ENCODE measurements at places on chromosomes 4 and X.

- DNase-seq, result no peak
Observed at GRCh38 chrX:38636949-38637819, 75.8 kb downstream of the TSPAN7 start.

GRCh38 chrX:119343856-119344255 is 55.3 kb upstream of the SLC25A43 start:
- DNase-seq, result no peak

GRCh38 chr4:89868999-89869589 is 25.6 kb upstream of the MMRN1 start:
- peak; percentile 11 for DNase-seq

DNA sequence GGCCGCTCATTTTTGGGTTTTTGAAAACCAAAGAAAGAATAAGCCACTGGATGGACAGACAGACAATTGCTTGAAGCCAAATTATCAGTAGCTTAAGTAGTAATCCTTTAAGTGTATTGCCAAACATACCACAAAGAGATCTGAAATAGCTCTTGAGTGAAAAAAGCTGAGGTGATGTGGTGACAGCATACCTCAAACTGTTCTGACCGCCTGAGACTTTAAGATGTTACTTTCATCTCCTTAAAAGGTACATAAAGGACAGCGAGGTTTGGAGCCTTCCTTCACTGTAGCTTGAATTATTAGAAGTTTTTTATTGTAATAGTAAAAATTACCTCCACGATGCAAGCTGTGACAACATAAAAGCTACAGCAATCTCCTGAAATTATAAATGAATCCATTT is 271.5 kb upstream of the FAM241A start:
- no peak for DNase-seq

DNA sequence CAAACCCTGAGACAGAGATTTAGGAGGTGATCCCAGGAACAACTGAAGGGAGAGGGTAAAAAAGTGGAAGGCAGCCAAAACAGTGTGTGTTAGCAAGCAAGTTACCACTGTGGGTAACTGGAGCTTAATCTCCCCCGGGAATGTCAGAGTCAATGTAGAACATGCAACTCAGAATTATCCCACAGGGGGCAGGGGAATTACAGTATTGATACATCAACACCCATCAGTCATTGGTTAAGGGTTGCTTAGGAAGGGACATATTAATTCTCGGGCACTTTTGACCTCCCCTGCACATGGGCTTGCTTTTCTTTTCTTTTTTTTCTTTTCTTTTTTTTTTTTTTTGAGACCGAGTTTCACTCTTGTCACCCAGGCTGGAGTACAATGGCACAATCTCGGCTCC is 29.3 kb downstream of the CXorf58 start:
- DNase-seq, result no peak

GRCh38 chrX:371907-372306 is 14.8 kb downstream of the PPP2R3B start:
- no peak for DNase-seq

DNA sequence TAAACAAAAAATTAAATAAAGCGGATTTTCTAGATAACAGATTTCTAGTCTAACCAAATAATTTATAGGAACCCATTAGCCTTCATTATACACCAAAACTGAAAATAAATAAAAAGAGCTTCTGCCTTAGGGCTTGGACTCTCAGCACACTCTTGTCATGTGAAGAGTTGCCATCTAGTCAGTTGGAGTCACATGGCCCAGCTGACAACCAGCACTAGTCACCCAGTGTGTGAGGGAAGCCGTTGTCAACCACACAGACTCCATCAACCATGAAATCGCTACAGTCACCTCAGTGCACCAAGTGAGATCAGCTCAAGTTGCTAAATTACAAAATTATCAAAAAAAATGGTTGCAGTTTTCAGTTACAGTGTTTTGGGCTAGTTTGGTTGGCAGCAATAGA is 470.0 kb downstream of the GASK1B start:
- no peak for DNase-seq

DNA sequence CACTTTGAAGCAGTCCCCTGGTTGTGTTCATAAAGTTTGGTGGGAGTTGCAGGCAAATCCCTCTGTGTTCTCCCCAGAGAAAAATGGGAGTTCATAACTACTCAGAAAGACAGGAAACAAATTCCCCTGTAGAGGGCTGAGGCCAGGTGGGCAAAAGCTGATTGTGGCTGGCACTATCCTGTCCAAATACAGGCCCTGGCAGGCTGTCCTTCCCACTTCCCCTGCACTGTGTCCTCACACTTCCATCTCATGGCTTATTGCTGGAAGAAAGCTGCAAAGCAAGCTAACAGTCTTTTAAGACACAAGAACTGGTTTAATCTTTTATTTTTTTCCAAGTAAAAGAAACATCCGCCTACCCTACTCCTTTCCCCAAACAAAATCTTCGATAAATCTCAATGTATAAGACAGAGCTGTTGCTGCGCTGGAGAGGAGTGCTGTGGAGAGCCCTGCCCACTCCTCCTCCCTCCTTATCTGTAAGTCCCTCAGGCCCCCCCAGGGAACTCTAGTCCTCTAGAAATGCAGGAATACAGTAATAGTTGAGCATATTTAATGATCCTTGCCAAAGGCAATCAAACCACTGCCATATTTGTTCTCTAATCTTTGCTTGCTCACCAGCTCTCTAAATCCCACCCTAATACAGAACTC is 14.0 kb downstream of the TAPT1 start:
- no peak for DNase-seq

- DNase-seq, result no peak
Observed at GRCh38 chr4:108335081-108335480, 166.3 kb upstream of the LEF1 start.

GRCh38 chr4:74095886-74096264 is 3.1 kb downstream of the CXCL2 start:
- no peak for DNase-seq

DNA sequence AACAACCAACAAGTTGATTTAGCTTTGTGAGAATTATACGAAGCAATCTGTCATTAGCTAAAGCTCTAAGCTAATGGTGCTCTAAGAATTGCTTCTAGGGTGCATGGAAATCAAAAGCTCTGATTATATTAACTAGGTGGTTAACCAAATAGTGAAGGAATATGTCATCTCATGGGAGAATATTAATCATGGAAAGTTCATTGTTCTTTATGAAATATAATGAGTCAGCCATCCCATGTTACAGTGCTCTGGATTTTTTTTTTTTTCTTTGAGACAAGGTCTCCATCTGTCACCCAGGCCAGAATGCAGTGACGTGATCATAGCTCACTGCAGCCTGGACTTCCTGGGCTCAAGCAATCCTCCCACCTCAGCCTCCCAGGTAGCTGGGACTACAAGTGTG is 10.5 kb downstream of the DCAF8L2 start:
- no peak for DNase-seq

- no peak for DNase-seq
Observed at GRCh38 chrX:152932144-152932543, 34.3 kb downstream of the ZNF185 start.

GRCh38 chr4:85919200-85919887 is 440.5 kb downstream of the MAPK10 start:
- no peak for DNase-seq

- no peak for DNase-seq
Observed at GRCh38 chrX:46040001-46040400, 505.2 kb downstream of the ZNF674 start.

DNA sequence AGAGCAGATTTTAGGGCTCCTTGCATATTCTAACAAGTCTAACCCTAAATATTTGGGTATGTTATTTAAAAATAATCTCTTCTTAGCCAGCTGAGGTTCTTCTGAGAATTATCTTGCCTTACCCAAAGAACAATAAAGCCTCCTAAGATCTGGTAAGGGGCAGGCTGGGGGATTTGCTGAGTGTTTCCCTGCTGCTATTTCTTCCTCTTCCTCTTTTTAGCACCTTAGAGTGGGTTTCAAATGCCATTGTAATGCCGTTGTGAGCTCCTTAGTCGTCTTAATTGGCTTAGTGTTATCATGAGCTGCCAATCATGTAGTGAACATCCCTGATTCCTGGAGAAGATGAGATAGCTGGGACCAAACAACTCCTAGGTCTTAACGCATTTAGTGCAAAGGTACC is 15.4 kb downstream of the STOX2 start:
- no peak for DNase-seq

- no peak for DNase-seq
Observed at GRCh38 chr4:76280488-76281441, 25.8 kb upstream of the STBD1 start.

GRCh38 chr4:23717528-23718248 is 172.2 kb downstream of the PPARGC1A start:
- DNase-seq, result peak; percentile 50

DNA sequence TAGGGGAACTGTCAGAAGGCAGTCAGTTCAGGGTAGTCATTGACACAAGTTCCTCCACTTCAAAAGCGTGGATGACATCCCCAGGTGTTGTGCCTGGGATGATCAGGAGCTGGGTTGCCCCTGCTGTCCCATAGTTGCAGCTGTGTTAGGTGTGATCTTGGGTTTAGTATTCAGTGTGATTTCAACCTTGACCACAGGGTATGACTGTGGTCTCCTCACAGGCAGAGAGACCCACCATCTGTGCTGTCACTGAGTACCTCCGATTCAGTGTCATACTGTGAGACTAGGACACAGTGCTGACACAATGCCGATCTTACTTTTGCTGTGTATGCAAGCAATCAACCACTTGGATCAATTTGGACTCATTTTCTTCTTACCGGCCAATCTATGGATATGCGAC is 25.2 kb downstream of the FOXR2 start:
- DNase-seq, result no peak

DNA sequence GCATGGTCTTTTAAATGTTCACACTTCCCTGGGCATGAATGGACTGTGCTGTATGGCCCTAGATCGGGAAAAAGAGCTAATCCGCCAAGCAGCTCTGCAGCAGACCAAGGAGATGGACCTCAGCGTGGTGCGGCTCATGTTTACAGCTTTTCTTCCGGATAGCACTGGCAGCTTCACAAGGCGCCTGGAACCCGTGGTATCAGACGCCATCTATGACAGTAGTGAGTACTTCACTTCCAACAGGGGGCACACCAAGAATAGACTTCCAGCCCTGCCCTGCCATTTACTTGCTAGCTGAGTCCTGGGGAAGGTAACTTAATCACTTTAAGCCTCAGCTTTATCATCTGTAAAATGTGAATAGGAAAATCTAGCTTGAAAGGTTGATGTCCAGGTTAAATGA is 77.7 kb downstream of the NFKB1 start:
- DNase-seq, result no peak

GRCh38 chr4:110550260-110550659 is 72.6 kb downstream of the PITX2 start:
- DNase-seq, result no peak

DNA sequence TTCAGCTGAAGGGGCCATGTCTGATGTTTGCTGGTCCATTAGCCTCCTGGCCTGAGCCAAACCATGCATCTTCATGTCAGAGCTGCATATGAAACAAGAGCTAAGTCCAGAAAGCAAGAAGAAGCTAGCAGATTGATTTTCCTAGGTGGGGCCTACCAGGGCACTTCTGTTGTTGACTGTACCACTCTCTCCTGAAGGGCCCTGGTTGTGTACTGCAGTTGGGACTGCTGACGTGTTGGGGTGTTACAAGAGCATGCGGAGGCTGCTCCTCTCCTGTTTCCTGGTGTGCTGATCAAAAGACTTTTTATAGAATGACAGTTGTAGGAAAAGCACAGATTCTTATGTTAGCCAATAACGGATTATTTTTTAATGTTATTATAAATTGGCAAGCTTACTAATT is 145.1 kb downstream of the TBL1X start:
- DNase-seq, result no peak

DNA sequence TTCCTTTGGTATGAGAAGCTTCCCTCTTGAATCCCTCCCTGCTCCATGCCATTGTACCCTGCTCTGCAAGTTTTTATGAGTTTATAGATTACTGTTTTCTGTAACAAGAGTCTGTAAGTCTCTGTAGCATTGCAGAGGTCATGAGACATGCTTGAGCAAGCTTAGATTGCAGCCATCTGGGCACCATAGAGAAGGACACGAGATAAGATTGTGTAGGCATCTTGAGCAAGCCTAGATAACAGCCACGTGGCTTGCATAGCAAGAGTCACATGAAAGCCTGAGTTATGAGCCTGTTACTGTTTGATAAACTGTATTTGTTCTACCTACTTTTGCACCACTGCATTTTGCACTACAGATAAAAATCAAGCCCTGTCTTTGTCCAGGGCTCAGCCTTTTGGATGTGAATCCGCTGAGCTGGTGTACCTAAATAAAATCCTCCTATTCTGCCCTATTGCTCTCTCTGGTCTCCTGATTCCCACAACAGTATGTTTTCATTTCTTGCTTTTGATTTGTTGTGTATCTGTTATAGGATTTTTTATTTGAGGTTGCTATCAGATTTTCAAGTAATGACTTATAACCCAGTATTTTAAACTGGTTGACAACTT is 127.4 kb upstream of the ANKRD50 start:
- DNase-seq, result no peak

GRCh38 chr4:48195374-48195773 is 61.3 kb upstream of the TXK start:
- DNase-seq, result no peak

DNA sequence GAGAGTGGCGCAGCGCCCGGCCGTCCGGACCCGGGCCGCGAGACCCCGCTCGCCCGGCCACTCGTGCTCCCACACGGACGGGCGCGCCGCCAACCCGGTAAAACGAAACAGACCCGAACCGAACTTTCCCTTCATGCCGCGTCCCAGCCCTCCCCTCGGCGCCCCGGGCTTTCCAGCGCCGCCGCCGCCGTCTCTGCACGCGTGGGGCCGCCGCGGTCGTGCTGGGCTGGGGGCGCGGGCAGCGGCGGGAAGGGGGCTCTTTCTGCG is 222 bp downstream of the SMAD1 start:
- no peak for DNase-seq
